ENCODE measurements at places on chromosomes 4 and X. TPM values are rescaled to one million over a fixed set of nuclear protein-coding genes. Genes with fewer than 3 reads are reported as not detected.

- peaks cover 19% of the 10 kb centered on the region for H3K36me3 ChIP-seq
- H3K4me1 ChIP-seq = peaks cover 51% of the 10 kb centered on the region
- no peak for DNase-seq
- no peak overlapping the region for H3K27ac ChIP-seq
Measured at GRCh38 chrX:21944136-21944615, 3.7 kb downstream of the SMS start.

- H3K27me3 ChIP-seq = no peaks in the 10 kb centered on the region
- DNase-seq = no peak
- no peak overlapping the region for H3K4me3 ChIP-seq
- no peak overlapping the region for H3K27ac ChIP-seq
- H3K36me3 ChIP-seq = no peaks in the 10 kb centered on the region
Measured at GRCh38 chrX:132425744-132426318, 63.0 kb downstream of the MBNL3 start.

NXF2 gene
- total RNA-seq = not detected

HMGN5 gene
- 0.73 TPM for total RNA-seq

Data from activated T-helper 1 cell treated with anti-CD3 and anti-CD28 coated beads, Interleukin-12 subunit alpha, Interleukin-12 subunit beta, Interleukin-2, Interleukin-4 antibody, amounts not matched to agents 30 ng/mL and 10 ng/mL and 1 ng/mL, durations not matched to agents 14 hours and 24 hours and 36 hours (primary cell).